ENCODE measurements at places on chromosomes 6 and 20.

- DNase-seq = no peak
These were observed 5.7 kb downstream of the LMBRD1 start for GRCh38 chr6:69791065-69791471.

DNA sequence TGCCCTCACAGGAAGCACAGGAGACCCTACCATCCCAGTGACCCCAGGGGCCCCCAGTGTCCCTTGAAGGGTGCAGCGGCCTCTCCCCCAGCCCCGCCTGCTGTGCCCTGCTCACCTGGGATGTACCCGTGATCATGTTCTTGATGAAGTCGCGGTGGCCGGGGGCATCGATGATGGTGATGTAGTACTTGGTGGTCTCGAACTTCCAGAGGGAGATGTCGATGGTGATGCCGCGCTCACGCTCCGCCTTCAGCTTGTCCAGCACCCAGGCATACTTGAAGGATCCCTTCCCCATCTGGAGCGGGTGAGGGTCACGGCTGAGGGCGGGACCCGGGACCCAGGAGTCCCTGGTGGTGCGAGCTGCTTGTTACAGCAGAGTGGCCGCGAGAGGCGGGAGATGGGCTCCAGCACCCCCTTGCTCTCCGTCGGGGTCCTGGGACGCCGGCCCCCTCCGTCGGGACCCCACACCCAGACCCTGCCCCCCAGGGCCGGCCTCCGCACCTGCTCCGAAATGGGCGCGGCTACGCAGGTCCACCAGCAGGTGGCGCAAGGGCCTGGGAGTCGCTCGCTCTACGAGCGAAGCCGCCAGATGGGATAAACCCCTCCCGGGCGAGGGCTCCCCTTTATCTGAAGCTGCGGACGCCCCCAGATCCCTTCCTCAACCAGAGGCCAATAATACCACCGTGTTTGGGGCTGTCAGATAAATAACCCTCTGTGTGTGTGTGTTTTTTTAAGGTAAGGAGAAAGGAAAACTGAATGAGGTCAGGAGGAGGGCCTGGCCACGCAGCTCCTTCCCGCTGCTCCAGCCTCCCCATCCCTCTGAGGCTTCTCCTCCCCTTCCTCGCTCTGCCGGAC, 2.9 kb downstream of the EEF1A2 start:
- peak; percentile 72 for DNase-seq

GRCh38 chr6:90175627-90176538, 120.8 kb downstream of the BACH2 start:
- DNase-seq = peak; percentile 62

DNA sequence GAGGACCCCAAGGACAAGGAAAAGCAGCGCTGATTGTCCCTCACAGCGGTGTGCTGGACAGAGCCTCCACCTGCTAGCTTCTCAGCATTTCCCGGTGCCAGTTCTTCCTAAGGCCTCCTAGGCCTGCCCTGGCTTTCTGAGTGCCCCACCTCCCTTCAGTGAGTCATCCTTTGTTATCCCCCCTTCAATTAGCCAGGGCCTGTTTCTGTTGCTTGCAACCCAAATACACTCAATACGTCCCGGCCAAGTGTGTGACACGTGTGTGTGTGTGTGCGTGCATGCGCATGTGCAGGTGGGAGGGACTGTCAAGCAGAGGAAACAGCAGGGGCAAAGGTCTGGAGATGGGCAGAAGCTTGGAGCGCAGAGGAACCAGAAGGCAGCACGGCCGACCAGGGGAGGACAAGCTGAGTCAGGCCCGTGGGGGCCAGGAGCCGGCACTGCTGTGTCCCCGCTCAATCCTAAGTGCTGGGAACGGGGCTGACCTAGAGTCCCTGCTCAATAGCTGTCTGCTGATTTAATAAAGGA, 159.8 kb downstream of the PREX1 start:
- no peak for DNase-seq

DNA sequence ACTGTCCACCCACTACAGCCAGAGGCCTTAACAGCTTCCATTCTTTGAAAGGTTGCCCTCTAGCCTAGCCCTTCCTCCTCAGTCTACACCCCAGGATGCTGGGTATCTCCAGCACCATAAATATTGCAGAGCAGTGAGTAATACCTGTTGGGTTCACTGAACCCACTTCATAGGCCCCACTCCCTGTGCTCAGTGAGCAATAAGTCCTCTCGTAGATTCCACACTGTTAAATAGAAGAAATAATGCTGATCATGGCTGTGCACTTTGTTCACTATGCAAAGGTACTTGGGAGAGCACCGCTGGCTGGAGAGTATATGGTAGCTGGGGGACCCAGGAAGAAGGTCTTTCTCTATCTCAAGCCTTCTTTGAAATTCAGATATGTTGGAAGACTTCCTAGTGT, 87.3 kb downstream of the RSPH3 start:
- DNase-seq = no peak

Measured in stimulated activated CD4-positive, alpha-beta T cell treated with anti-CD3 and anti-CD28 coated beads, Interleukin-12 subunit alpha, Interleukin-12 subunit beta, amount 100 ng/mL, for 24 hours (primary cell).